ENCODE measurements at places on chromosomes 3 and 15. TPM values are rescaled to one million over a fixed set of nuclear protein-coding genes. Genes with fewer than 3 reads are reported as not detected.

- no peak for DNase-seq
Observed at GRCh38 chr15:100781961-100782530, 97.6 kb upstream of the ALDH1A3 start.

Gene CPEB1
- not detected for total RNA-seq

Gene BCHE
- total RNA-seq = not detected

DNA sequence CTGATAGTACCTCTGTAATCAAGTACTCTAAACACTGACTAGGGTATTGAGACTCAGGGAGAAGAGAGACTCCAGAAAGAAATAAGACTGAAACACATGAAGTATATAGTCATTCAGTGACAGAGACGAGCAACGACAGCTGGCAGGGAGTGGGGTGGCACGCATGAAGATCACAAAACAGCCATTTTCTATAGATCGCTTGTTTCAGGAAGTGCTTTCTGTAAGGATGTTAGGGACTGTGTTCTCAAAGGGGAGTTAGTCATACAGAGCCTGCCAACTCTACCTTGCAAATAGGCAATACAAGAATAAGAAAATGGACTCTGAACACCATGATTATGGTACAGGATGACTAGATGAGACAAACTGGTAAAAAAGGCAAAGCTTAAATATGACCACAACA is 139.5 kb downstream of the TBL1XR1 start:
- DNase-seq = no peak

Gene ROBO2
- not detected for total RNA-seq

GRCh38 chr3:37287776-37288175 is 113.4 kb upstream of the LRRFIP2 start:
- no peak for DNase-seq

DNA sequence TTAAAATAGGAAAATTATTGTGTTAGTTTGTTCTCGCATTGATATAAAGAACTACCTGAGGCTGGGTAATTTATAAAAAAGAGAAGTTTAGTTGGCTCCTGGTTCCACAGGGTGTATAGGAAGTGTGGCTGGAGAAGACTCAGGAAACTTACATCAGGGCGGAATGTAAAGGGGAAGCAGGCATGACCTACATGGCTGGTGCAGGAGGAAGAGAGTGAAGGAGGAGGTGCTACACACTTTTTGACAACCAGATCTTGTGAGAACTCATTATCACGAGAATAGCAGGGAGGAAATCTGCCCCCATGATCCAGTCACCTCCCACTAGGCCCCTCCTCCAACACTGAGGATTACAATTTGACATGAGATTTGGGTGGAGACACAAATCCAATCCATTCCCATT is 490.7 kb downstream of the RBMS3 start:
- DNase-seq = no peak

Gene DISP2
- 3.3 TPM for total RNA-seq

GRCh38 chr15:34799149-34800101 is 4.1 kb upstream of the ACTC1 start:
- DNase-seq = no peak

Gene GRM2
- total RNA-seq = 0.32 TPM

DNA sequence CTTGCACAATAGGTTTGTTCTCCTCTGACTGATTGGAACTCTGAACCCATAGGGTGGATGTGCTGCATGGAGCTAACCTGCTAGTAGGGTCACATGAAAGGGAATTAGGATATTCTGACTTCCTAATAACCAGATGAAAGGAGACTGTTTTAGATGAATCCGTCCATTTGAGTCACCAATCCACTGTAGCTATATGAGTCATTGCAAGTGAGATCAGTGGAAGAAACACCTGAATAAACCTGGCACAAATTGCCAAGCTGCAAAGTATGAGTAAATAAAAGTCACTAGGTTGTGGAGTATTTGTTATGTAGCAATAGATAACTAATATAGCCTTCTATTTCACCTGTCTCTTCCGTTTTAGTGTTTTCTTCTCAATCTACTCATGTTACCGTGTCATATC is 584.4 kb downstream of the PDCD6IP start:
- DNase-seq = no peak

DNA sequence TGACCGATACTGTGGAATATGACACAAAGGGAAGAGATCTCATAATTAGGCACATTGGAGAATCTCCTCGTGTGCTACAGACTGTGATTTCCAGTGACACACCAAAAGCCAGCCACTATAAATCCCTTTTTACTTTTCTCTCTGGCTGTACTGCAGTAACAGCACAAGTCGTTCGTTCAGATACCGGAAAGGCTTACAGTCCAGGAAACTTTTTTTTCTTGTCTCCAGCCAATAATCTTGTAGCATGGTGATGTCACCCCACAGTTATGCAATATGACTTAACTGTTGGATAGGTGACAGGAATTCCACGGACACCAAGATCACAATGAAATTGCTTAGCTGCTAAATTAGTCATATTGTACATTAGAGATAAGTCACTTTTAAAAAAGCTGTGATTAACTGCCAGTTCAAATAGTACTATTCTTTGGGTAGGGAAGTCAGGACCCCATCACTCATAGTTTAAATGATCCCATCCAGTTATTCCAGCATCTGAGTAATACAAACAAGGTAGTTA is 36.3 kb upstream of the TSC22D2 start:
- DNase-seq = peak; percentile 87

All from HCT116 (cell line).